ENCODE measurements at places on chromosomes 3 and 15.

DNA sequence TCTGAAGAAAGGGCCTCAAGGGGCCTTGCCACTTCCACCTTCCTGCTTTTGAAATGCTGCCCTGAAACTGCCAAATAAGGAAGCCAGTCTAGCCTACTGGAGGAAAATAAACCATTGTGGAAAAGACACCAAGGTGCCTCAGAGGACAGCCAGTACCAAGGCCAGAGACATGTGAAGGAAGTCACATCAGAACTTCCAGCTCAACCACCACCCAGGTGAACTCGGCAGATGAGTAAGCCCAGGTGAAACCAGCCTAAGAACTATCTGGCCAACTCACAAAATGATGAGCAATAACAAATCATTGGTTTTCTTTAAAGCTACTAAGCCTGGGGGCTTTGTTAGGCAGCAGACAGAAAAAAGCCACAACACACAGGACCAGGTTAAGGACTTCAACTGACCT lies 103.0 kb downstream of the MAGI1 start:
- no peak for DNase-seq

GRCh38 chr3:73453666-73454065 lies 171.1 kb downstream of the PDZRN3 start:
- DNase-seq: no peak

- no peak for DNase-seq
These were observed 4.2 kb downstream of the LMAN1L start for GRCh38 chr15:74816624-74817369.

DNA sequence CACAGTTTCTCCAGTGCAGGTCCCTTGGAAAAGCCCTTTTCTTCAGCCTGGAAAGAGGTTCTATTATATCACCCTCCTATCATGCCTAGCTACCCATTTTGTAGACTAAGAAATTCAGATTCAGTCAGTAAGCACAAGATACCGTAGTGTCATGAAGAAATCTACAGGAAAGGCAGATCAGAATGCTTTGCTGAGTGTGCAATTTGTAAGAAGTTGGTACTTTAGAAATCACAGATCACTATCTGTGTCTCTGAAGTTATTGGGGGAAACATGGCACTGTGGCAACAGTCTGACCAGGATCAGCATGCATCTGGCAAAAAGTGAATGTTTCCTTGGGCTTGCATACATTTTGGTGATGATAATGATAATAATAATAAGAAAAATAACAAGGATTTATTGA lies 531.8 kb downstream of the EPHB1 start:
- DNase-seq: no peak

DNA sequence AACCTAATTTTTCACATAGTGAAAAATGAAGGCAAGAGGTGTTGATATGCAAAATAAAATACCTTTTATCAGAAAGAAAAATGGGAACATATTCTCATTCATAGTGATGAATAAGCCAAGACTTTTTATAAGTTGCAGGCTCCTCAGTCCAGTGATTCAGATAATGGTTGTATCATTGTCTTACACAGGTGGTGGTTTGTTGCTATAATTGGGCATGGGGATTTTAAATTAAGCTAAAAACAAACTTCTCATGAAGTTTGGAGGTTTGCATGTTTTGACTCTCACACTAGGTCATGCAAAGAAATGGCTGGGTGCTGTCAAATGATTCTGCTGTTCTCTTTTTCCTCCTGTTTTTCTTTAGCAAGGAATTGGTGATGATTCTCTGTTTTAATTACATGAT lies 60.8 kb upstream of the SKIL start:
- DNase-seq: no peak

GRCh38 chr15:23570486-23570885 lies 5.0 kb downstream of the MKRN3 start:
- no peak for DNase-seq

DNA sequence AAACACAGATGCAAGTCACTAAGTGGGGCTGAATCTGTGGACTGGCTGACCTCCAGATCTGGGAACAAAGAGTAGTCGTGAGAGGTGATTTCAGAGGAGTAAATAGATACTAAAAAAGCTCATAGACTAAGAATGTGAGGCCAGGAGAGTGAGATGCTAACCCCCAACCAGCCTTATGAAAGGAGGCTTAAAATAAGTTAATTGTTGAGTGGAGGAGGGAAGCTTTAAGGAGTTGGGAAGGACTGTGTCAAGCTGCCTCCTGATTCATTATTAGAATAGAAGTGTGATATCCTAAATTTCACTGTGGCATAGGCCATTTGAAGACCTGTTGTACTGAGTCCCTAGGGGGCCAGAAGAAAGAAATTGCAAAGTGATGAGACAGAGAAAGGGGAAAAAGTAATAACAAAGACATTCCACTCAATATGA lies 107.6 kb downstream of the RBPMS2 start:
- DNase-seq: no peak

- DNase-seq: no peak
These were observed 217.3 kb upstream of the GOLIM4 start for GRCh38 chr3:168312984-168313383.

DNA sequence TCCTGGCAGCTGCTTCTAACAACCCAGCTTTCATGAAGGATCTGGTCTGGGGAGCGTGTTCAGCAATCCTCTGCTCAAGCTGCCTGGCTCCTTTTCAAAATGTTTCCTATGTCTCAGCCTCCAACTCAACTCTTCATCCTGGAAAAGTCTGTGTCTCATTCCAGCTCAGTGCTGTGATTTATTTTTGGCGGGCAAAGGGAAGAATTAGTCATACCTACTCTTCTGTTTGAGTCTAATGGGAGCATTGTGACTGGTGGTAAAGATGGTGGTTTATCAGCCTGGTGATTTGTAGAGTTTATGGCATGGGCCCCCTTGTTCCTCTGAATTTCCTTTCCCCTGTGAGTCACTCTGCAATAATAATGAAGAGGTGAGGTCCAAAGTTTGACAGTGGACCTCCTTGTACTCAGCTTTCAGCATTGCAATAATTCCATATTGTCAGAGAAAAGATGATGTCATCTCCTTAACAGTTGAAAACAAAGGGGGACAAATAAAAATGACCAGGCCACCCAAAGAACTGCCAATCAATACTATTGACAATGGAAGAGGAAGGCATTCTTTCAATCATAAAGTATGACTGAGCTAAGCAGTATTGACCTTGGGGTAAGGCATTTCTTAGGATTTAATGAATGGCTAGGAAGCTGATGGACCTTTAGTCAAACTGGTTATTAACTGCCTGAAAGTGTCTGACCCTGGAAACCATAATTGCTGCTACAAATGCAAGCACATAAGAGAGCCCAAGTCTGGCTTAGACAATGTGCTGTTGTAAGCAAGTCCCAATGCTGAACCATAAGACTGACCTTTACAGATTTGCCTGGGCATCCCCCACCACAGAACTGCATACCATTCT lies 204.7 kb upstream of the MCTP2 start:
- no peak for DNase-seq

- no peak for DNase-seq
These were observed 50.9 kb downstream of the TMEM44 start for GRCh38 chr3:194582196-194582905.

GRCh38 chr15:63950911-63951481 lies 95.3 kb downstream of the DAPK2 start:
- no peak for DNase-seq

- peak; percentile 9 for DNase-seq
These were observed 32.8 kb downstream of the AKAP13 start for GRCh38 chr15:85412956-85413854.

GRCh38 chr15:26712335-26712734 lies 60.5 kb downstream of the GABRB3 start:
- no peak for DNase-seq

DNA sequence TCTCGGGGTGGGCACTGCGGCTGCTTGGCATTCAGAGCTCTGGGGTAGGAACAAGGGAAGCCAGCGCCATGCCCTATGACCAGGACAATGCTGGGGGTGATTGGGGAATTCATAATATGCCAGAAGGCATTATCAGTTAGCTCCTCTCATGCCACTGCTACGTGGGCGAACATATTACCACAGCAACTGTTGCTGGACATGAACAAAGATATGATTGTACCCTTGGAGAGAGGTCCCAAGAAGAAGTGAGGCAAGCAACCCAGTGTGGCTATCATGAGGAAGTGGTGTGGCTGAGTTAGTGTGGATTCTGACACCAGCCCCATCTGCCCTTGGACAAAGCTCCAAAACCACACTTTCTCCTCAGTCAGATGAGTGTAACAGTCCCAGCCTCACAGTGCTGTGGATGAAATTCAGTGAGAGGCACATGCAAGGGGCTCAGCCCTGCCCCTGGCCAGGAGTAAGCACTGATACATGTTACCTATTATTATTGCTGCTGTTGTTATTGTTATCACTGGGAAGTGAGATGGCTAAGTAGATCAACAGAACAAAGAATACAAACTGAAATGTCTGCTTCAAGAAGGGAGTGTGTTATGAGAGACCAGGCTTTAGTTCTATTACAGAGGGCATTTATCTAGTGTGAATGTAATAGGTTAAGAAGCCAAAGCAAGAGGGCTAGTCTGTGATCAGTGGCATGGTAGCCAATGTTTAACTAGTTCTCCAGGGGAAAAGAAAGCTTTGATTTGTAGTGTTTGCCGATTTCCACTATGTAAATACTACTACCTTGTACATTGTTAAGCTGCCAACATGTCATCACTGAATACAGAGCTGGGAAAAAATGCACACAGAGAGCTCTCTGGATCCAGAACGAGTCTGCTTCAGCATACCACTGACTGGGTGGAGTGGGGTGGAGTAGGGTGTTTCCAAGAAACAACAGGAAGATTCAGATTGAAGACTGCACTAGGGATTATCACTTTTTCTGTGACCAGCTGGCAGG lies 222.3 kb upstream of the EIF1B start:
- DNase-seq: no peak

DNA sequence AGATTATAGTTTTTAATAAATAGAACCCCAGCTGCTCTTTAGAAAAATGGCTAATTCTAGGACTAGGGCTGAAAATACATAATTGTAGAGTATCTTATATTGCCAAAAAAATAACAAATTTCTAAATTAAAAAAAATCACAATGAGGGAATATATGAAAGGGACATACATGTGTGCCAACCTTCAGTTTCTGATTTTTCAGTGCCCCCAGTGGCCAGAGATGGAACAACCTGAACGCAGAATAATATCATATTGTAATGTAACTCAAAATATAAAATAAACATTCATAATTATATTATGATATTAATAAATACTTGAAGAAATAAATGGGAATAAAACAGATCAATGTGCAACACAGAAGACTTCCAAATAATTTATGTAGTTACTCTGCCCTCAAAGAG lies 460.5 kb downstream of the ZNF385D start:
- DNase-seq: no peak

GRCh38 chr3:51734572-51734907 lies 27.7 kb downstream of the GRM2 start:
- no peak for DNase-seq

DNA sequence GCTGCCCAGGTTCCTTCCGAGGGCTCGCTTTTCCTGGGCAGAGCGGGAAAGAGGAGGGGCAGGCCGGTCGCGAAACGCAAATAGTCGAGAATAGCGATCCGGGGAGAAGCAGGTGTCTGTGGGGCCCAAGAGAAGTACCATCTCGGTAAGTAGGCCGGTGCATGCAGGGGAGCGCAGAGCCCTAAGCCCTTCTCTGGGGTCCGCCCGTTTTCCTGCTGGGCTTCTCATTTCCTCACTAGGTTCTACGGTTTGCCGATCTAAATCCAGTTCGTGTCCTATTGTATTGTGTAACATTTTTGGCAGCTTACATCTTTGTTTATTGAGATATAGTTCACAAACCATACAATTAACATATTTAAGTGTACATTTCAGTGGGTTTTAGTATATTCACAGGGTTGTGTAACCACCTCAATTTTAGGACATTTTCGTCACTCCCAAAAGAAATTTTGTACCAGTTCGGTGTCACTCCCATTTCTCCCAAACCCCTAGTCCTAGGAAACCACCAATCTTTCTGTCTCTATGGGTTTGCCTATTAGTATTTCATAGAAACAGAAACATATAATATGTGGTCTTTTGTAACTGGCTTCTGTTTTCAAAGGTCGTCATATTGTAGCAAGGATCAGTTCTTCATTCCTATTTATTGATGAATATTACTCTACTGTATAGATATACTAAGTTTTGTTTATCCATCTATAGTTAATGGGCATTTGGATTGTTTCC lies 6.8 kb upstream of the TRIM69 start:
- DNase-seq: no peak

All from iPS DF 19.7 (cell line).